CD4-positive, alpha-beta T cell treated with Interleukin-2 at 100 ng/mL for 4 hours (primary cell): ENCODE measurements at places on chromosomes 7 and 10.

- DNase-seq: no peak
Observed at GRCh38 chr7:112669306-112669705, 120.9 kb downstream of the TMEM168 start.

GRCh38 chr7:106041140-106041717, 70.9 kb downstream of the SYPL1 start:
- peak; percentile 31 for DNase-seq

DNA sequence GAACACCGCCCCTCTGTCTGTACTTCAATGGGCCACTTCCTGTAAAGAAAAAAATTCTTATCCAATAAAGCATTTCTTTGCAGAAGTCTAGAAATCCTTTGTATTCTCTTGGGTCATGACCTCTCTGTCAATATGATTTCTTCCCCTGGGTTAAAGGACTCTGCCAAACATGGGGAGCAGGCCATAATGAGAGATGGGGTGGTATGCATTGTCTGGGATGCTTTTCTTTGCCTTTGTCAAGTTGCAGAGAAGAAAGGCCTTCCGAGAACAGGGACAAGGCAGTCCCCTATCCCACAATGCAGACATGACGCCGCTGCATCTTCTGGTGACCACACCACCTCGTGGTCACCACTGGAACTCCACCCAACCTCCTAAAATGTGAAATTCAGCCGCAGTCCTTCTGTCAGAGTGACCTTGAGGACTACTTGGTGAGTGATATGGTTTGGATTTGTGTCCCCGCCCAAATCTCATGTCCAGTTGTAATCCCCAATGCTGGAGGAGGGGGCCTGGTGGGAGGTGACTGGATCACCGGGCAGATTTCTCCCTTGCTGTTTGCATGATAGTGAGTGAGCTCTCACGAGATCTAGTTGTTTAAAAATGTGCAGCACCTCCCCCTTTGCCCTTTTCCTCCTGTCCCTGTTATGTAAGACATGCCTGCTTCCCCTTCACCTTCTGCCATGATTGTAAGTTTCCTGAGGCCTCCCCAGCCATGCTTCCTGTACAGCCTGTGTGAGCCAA, 15.2 kb upstream of the FRMPD2 start:
- DNase-seq: peak; percentile 42

DNA sequence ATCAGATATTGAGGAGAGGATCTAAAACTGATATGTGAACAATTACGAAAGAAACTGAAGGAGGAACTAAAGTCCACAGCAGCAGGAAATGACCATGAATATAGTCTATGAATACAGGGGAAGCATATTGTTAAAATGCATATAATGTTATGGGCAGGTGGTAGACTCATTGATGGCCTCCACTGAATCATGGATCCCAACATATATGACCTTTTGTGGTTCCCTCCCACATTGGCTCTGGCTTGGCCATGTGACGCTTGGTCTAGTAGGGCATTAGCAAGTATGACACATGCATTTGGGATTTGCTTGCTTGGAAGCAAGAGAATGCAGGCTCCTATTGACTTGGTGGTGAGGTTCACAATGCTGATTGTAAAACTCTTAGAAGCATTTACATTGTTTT, 55.2 kb upstream of the RAB18 start:
- DNase-seq: no peak

GRCh38 chr10:69406302-69406811, 10.4 kb downstream of the TACR2 start:
- DNase-seq: no peak

DNA sequence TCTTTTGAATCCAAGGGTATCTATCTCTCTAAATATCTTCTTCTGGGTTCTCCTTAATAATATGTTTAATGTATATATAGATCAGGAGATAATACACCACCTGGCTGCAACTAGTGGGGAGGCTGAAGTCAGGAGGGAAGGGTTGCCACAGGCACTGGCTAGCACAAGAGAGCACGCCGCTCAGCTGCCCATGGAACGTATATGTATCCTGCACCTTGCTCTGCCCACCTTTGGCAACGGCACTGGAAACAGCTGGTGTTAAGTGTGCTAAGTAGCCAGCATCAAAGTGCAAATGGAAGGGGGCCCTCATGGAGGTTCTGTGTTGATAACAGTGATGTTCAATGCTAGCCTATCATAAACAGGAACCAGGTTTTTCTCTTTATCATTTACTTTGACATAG, 49.8 kb upstream of the FAM133B start:
- DNase-seq: no peak

GRCh38 chr10:43822631-43823580, 174.2 kb upstream of the ZNF32 start:
- no peak for DNase-seq

GRCh38 chr7:76129366-76129765, 72.3 kb upstream of the SRRM3 start:
- DNase-seq: no peak

DNA sequence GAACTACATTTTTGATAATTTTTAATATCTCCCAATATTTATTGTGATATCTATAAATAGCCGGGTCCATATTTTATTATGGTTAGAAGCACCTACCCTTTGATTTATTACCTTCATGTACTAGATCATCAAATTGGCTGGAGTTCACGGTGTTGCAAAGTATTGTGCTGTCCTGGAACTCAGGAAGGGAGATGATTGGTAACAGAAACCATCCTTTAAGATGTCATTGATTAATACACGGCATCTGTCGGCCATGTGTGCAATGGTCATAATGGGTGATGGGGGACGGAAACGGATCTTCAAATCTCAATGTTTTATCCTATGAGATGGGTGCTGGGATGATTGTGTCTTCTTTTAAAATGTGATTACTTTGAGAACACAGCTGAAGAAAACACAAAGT, 157.0 kb downstream of the NEBL start:
- no peak for DNase-seq
